Left cardiac atrium (tissue), 4 donors: ENCODE measurements at places on chromosomes 5 and 9. TPM values are rescaled to one million over a fixed set of nuclear protein-coding genes. Genes with fewer than 3 reads are reported as not detected.

DNA sequence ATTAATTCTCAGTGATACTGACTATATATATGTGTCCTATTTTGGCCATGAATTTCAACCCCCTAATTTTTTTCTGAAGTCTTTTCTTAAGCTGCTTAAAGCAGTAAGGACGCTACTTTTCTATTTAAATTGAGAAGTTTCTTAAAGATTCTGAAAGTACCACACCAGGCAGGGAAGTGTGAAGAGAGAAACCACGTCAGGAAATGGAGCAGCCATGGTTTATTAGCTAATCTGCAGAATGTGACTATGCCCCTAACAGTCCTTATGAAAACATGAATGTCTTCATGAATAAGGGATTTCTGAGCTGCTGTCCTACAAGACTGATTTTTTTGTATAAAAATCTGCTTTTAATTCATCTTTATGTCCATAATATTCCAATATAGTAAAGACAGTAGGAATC lies 1724.3 kb upstream of the C9orf72 start:
- DNase-seq, result no peak

GRCh38 chr9:89878003-89878411 lies 273.2 kb downstream of the GADD45G start:
- no peak for DNase-seq

DNAJC21 gene
- 51.7 TPM for total RNA-seq

PRLR gene
- total RNA-seq, result 0.73 TPM

SLC22A4 gene
- 3.3 TPM for total RNA-seq
